Muscle of back (tissue), 13 donors: ENCODE measurements at places on chromosomes 7 and 10.

DNA sequence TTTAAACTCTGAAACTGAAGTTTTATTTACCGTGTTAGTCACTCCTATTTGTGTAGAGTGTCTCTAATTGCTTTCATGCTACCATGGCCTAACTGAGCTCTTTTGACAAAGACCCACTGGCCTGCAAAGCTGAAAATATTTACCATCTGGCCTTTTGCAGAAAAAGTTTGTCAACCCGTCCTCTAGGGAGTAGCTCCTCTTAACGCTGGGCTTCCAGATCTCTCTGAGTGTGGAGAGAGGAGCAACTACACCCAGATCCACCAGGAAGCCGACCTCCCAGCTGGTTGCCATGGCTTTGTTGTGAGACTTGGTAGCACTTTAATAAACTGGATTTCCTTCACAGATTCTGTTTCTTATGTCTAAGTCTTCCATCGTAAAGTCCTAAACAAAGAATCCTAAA, 4.2 kb upstream of the C10orf71 start:
- no peak for DNase-seq

DNA sequence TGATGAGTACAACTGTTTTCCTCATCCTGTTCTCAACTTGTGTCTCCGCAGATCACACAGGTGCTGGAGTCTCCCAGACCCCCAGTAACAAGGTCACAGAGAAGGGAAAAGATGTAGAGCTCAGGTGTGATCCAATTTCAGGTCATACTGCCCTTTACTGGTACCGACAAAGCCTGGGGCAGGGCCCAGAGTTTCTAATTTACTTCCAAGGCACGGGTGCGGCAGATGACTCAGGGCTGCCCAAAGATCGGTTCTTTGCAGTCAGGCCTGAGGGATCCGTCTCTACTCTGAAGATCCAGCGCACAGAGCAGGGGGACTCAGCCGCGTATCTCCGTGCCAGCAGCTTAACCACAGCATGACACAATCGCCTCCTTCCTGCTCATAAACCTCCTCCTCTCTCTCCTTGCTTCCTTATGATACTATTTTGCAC, 126.7 kb upstream of the PRSS58 start:
- DNase-seq = no peak

GRCh38 chr7:99997545-99998137, 17.8 kb upstream of the ZKSCAN1 start:
- no peak for DNase-seq

- peak; percentile 95 for DNase-seq
Observed at GRCh38 chr7:47551668-47552440, 30.1 kb downstream of the TNS3 start.

DNA sequence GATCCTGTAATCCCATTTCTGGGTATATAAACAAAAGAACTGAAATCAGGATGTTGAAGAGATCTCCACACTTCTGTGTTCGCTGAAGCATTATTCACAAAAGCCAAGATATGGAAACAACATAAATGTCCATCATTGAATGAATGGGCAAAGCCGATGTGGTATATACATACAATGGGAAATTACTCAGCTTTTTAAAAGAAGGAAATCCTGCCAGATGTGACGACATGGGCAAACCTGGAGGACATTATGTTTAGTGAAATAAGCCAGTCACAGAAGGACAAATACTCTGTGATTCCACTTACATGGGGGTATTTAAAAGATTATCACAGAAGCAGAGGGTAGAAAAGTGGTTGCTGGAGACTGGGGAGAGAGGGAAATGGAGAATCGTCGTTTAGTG, 23.9 kb upstream of the FAM107B start:
- peak; percentile 39 for DNase-seq

DNA sequence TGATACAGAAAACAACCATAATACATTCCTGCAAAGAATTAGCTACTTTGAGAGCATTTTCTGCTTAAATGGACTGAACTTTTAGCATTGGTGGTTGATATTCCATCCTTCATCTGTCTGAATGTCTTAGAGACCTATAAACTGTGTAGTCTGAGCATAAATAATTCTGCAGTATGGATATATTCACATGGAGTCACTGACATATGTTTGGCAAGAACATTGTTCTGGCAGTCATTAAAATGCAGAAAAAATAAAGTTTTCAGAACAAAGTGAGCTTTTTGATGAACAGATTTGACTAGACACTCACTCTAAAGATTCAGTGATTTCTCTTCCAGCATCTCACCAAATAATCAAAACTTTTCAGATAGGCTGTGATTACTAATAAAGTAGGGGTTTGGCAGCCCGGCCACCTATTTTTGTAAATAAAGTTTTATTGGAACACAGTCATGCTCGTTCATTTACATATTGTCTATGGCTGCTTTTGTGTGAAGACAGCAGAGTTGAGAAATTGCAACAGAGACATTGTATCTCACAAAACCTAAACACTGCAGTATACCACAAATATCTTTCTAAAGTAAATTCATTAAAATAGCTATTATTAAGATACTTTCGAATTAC, 44.1 kb upstream of the RAPGEF5 start:
- no peak for DNase-seq

- no peak for DNase-seq
Observed at GRCh38 chr7:102457352-102457924, 7.2 kb downstream of the ALKBH4 start.

- DNase-seq = peak; percentile 42
Observed at GRCh38 chr7:30285536-30286284, 1.3 kb downstream of the ZNRF2 start.

GRCh38 chr7:36262309-36263094, 109.4 kb downstream of the EEPD1 start:
- DNase-seq = no peak

- DNase-seq = no peak
Observed at GRCh38 chr7:127792528-127793342, 140.7 kb downstream of the SND1 start.

GRCh38 chr7:44307905-44308595, 17.3 kb downstream of the CAMK2B start:
- DNase-seq = no peak

DNA sequence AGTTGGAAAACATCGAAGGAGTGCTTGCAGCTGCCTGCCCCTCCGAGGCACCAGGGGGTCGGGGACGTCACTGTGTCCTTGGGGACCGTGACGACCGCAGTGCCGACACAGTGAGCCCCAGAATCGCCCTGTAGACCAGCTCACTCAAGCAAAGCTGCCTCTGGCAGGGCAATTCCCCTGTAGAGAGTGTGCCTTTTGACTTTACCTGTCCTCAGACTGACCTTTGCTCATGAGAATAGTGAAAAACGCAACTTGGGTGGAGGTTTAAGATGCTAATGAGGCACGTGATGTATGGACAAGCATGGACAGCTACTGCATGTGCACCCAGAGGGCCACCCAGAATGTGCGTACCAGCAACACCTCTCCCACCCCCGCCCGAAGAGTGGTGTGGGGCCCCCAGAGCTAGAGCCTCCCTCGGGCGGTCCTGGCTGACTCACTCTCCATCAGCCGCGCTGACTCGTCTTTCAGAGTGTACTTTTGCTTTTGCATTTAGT, 271.9 kb downstream of the ADARB2 start:
- DNase-seq = no peak

DNA sequence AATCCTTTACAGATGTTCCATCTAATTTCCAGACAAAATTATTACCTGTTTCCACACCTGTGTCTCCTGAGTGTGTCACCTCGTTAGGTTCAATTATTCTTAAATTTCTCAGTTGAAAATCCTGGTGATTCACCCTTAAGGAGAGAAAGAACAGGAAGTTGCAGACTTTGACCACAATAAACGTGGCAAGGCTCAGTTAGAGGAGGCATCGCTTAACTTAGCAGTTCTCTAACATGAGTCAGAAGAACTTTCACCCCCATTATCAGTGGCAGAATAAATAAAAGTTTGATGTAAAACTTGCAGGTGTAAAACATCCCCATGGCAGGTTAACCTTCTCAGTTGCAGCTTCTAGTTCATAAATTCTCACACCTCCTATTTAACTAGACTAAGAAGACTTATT, 8.3 kb downstream of the XPNPEP1 start:
- DNase-seq = no peak

DNA sequence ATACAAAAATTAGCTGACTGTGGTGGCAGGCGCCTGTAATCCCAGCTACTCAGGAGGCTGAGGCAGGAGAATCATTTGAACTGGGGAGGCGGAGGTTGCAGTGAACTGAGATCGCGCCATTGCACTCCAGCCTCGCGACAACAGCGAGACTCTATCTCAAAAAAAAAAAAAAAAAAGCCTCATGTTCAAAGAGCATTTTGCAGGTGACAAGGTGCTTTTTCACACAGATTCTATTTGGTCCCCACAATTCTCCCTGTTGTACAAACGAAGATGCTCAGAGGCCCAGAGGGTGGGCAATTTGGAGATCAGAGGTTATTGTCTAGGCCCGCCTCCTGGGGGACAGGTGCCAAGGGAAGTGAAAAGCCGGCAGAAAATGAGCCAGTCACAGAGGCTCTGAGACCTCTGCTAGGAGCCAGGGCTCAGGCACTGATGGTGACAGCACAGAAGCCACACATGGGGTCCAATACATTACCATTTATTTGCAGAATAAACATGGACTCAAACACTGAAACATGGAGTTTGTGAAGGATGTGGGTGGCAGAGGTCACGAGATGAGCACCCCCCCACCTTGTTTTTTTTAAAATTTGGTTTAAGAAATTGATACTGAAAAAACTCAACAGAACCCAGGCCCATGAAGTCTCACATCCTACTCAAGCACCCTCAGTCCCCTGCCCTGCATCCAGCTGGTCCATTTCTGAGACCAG, 882 bp upstream of the GAL3ST4 start:
- no peak for DNase-seq
